ENCODE measurements at places on chromosomes 6 and 20.
A peak's percentile ranks its signal among the peaks of the same experiment; 100 is the strongest.

DNA sequence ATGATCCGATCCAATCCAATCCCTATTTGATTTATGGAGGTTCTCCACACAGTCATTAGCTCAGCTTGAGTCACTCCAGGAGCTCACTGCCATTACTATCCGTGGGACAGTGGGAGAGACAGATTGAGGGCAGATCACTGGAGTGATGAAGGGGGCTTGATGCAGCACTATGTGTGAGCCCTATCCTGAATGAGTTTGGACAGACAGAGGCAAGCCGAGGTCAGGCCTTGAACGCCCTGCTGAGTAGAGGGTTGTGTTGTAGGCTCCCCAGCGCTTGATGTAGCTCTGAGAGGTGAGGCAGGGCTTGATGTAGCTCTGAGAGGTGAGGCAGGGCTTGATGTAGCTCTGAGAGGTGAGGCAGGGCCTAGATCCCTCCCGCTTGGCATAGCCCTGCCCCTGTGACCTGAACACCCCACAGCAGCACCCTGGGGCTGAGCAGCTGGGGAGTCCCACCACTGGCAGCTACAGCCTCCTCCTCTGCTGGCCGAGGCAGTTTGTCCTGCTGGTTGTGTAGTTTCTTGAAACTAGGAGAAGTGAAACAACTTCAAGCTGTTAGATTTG, 58.7 kb downstream of the ZFAND3 start:
- DNase-seq, result no peak

DNA sequence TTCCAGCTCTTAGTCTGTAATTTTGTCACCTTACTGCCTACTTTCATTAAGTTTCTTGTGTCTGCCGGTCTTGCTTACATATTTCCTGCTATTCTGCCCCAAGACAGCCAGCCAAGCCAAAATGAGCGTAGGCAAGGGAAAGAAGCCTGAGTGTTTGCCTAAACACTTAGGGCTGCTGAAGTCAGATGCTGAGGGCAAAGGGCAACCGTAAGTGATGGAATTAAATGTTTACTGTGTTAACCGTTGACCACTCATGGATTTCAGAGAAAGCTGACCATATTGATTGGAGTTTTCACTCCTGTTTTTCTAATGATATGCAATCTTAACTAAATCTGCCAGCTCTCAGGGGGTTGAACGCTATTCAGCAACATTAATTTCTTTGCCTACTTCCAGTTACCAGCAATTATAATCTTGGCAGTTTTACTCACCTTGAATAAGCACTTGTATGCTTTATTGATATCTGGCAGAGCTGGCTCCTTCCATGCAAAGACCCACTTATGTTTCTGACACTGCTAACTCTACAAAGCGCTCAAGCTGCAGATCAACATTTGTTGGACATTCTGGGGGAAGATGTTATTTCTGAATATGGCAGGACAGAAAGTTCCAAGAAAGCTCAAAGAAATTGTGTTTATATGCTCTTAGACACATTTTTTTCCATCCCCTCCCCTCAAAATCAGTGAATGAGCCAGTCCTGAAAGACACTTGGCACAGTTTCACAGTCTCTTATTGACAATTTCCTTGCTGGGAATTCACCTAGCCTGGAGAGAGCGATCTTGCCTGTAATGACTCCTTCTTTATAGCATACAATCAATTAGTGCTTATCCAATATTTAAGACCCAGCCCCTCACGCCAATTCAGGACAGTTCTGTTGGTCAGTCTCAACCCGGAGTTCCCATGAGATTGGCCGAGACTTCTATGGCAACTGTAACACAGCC, 183.8 kb downstream of the PLCB1 start:
- no peak for DNase-seq

DNA sequence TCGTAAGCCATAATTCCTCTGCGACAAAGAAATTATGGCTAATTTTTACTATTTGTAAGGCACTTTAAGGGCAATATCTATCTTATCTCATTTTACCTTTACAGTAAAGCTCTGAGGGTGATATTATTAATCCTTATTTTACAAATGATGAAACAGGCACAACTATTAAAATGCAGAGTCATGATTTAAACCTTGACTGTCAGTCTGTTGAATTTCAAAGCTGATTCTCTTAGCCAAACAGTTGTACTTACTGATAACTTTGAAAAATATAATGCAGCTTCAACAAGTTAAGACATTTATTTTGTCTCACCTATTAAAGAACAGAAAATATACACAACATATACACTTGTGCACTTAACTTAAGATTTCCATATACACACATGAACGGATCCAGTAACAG, 88.2 kb downstream of the SMPDL3A start:
- DNase-seq, result no peak

DNA sequence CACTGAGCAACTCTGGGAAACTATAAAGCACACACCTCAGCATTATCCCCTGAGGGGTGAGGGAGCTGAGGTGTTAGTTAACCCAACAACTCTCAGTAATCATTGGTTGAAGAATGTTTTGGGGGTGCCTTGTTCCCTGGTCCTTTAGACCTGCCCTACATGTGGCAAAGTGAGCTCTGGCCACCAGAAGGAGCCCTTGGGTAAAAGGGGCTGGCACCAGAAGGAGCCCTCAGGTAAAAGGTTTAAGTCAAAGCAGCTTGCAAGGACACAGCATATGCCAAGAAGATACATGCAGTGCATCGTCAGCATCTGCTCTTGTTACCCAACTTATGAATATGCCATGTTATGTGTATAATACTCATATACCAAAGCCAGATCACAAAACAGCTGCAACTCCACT, 1081.7 kb downstream of the KIF16B start:
- DNase-seq, result peak; percentile 61

- DNase-seq, result no peak
These were observed 10.1 kb upstream of the FKBP5 start for GRCh38 chr6:35698858-35699257.

DNA sequence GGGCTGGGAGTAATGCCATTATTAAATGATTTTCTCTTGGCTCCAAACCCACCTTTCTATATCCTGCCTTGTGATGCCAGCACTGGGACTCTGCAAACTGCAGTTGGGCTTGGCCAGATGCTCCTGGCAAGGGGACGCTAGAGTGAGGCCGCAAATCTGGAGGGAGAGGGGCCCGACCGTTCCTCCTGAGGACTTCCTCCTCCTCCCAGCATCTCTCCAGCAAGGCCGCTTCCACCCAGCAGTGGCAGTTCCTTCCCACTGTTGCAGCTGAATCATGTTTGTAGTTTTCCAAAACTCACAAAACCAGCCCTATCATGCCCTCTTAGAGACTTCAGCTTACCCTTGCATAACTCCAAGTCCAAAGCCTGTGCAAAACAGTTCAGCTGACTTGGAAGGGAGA, 244.4 kb downstream of the FOXA2 start:
- no peak for DNase-seq

DNA sequence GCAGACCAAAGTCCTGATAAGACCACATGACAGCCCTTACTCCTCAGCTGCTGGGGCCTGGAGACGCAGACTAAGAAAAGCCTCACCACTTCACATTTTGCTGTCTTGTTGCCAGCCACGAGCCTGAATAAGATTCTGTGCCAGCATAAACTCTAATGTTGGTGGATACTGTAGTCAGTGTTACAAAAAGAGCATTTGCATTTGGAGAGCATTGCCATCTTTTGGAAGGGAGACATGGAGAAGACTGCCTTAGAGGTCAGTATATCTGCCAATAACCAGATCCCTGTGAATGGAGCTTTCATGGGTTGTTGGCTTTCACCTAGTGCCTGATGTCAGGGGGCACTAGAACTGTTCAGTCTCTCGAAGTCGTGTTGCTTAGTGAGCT, 315.2 kb downstream of the ZFAND3 start:
- no peak for DNase-seq

GRCh38 chr6:106468935-106469334, 108.4 kb downstream of the CRYBG1 start:
- DNase-seq, result no peak

GRCh38 chr6:108118810-108119768, 44.5 kb upstream of the OSTM1 start:
- peak; percentile 40 for DNase-seq

Data from mesendoderm (in vitro differentiated cells).